ENCODE measurements at places on chromosomes 3 and 15.

DNA sequence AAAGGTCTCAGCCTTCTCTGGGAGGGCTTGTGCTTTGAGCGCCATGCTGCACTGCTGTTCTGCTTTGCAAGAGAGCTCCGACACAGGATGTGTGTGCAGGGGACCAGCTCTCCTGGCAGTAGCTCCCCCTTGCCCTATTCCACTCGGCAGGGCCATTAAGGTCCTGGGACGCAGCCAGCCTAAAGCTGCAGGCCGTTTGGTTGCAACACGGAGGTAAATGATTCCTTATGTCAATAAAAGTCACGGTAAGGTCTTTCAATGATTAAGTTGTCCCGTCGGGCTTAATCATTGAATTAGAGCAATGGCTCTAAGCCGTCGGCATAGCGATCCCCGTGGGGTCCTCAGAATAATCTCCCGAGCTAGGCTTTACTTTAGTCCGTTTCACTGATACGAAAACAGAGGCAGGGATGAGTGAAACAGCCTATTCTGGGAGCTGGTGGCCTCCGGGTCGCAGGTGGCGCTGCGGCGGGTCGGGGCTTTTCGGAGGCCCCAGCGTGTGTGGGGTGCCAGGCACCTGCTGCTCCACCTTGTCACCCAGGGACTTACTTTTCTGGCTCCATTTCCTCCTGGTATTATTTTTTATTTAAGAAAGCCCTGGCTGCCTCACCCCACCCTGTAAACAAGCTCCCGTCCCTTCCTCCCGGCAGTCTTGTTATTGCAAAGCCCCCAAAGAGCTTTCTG lies 525.2 kb downstream of the OCA2 start:
- no peak for DNase-seq

DNA sequence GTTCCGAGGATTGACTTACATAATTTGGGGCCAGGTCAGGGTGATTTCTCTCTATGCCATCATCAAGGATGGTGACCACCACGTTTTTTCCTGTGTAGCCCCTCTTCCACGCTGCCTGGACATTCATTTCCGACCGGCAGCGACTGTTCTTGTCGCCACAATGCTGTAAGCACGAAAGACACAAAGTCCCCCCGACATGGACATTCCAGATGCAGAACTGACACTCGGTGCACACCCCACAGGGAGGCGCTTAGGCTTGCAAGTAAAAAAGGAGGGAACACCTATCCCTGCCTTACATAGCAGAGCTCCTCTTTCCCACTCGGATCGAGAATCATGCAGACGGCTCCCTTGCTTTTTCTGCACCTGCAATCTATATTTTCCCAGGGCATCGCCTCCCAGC lies 58.2 kb downstream of the PCSK6 start:
- DNase-seq: no peak

GRCh38 chr15:60390871-60391501 lies 6.8 kb downstream of the ANXA2 start:
- no peak for DNase-seq

- DNase-seq: no peak
Observed at GRCh38 chr3:129617381-129618185, 11.1 kb upstream of the PLXND1 start.

DNA sequence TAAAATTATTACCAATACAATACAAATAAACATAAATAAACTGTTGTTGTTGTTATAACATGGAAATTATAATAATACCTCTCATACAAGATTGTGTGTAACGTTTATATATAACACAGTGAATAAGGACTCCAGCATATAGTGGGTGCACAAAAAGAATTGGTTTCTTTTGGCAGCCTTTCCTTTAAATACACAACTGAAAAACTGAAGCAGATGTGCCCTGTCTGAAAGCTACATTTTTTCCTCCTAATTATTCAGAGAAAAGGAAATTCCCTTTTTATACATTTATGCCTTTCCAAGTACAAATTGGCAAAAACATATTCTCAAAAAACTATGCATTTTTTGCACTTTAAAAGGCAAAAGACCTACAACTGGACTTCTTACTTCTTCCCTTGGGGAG lies 928.9 kb upstream of the NR2F2 start:
- DNase-seq: no peak

- no peak for DNase-seq
Observed at GRCh38 chr15:34701536-34701935, 53.3 kb downstream of the GJD2 start.

DNA sequence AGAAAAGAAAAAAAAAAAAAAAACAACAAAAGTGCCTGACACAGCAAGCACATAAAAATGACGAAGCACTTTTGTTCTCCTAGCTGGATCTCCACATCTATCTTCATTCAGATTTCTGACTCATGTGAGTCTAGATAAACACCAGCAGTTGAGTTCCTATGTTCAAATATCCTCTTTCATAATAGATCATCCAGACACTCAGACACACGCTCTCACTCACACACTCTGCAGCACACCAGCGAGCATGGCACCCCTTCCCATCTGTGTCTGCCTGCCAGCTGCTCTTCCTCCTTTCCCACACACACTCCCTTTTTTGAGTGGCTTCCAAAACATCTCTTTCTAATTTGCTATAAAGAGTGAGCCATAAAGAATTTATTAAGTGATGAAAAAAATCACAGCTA lies 19.8 kb upstream of the CELF6 start:
- peak; percentile 17 for DNase-seq

- no peak for DNase-seq
Observed at GRCh38 chr3:102151935-102152334, 282.9 kb upstream of the ZPLD1 start.

DNA sequence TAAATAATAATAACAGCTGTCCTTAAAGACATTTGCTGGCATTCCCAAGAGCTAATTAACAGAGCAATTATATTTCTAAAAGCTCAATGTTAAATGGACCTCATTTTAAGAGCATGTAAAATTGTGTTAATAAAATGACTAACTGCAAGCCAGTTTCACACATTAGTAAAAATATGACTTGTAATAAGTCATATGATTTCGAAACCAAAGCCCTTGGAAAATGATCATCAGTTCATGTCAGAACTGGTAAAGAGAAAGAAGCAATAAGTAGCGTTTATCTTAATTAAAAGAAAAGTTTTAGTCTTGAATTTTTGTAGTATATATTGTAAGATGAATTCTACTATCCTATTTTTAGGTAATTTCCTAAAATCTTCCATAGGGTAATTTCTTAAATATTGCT lies 310.7 kb downstream of the CNTN3 start:
- DNase-seq: no peak

DNA sequence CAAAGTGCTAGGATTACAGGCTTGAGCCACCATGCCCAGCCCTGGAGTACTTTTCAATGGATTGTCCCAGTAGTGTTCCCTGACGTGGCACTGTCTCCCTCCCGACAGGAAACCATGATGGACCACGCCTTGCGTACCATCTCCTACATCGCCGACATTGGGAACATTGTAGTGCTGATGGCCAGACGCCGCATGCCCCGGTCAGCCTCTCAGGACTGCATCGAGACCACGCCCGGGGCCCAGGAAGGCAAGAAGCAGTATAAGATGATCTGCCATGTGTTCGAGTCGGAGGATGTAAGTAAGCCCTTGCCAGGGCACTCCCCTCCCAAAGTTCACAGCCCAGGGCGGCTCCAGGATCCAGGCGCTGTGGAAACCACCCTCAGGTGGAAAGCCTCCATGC lies 168.1 kb downstream of the NSMCE3 start:
- DNase-seq: no peak

- no peak for DNase-seq
Observed at GRCh38 chr3:194095464-194095863, 40.5 kb upstream of the HES1 start.

GRCh38 chr15:56915888-56916287 lies 2.6 kb upstream of the TCF12 start:
- no peak for DNase-seq

DNA sequence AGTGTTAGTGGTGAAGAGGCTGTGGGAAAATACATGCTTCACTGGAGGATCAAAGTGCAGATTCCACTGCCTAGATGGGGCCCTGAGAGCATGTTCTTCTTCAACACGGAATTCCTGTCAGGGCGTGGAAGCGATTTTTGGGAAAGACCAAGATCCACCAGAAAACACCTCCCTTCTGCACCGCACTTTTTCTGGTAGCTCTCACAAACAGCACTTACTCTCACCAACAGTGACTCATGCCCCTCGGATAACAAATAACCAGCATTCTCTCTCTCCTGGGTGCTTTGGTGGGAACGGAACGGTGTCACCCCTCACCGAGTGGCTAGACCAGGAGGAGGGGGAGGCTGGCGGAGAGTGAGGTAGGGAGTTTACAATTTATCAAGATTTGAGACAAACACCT lies 40.1 kb downstream of the ADAMTSL3 start:
- DNase-seq: no peak

- no peak for DNase-seq
Observed at GRCh38 chr3:69761896-69762767, 22.9 kb downstream of the MITF start.

DNA sequence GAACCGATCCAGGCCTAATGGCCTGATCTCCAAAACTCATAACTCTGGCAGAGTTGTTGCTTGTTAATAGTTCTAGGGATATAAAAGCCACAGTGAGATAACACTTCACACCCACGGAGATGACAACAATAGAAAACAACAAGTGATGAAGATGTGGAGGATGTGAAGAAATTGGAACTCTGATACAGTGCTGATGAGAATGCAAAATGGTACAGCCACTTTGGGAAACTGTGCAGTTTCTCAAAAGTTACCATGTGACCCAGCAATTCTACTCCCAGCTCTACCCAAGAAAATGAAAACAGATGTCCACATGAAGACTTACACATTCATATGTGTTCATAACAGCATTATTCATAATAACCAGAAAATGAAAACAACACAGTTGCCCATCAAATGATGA lies 3.8 kb downstream of the CMTM7 start:
- no peak for DNase-seq

DNA sequence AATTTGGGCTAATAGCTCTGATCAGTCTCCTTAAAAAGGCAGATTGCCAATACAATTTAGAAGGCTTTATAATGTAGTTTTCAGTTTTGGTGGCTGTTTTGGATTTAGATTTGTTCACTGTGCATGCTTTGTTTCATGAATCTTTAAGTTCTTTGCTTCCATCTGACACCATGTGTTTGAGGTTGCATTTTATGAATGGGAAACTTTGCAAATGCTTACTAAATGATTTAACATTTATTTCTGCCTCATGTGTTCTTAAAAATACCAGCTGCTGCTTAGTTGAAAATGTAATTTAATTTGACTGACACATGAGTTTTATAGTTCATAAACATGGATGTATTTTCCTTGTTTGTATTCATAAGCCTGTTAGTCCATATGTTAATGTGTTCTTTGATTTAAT lies 78.6 kb downstream of the RNF13 start:
- no peak for DNase-seq

GRCh38 chr3:194939532-194939909 lies 253.8 kb downstream of the FAM43A start:
- no peak for DNase-seq

- DNase-seq: no peak
Observed at GRCh38 chr3:170740726-170741591, 129.0 kb downstream of the RPL22L1 start.

DNA sequence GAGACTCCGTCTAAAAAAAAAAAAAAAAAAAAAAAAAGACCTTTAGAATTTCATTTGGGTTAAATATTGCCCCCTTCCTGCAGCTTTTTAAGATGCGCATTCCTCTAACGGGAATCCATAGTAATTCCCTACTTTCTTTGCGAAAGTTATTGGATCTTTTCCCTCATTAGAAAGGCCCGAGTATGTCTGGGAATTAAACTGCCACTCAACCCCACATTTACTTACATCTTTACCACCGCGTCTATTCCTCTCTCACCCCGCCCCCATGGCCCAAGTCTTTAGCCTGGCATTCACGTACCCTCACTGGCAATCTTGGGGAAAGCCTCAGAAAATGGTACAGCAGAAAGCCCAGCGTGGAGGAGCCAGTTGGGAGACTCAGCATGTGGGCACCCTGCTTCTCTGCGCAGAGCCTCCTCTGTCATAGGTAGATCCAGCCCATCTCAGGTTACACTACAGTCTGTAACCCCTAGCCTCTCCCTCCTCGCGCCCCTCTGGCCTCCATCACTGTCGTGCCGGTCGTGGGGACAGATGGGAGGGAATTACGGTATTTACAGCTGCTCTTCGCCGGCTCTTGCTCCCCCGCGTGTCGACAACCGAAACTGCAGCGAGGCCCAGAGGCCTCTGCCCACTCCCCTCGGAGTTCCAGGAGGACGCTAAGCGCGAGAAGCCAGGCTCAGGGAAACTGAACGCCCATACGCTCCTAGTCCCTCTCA lies 6.4 kb upstream of the ANKDD1A start:
- DNase-seq: peak; percentile 70

GRCh38 chr15:72889545-72889944 lies 106.0 kb upstream of the ADPGK start:
- DNase-seq: no peak

GRCh38 chr3:172315401-172316091 lies 132.7 kb downstream of the GHSR start:
- no peak for DNase-seq

DNA sequence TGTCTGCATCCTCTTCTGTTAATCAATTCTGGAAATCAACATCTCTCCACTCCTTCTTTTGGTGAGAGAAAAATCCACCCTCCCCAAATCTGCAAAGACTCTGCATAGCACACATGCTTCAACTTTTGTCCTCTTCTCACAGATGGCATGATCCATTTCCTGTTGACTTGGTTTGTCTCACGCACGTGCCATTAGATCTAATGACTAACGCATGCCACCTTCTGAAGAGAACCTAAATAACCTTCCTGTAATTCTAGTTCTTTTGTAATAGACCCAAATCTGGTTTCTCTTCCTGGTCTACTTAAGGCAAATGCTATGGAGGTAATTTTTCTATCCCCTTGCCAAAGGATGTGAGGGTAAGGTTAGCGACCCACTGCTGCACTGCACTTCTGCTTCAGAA lies 51.0 kb upstream of the ATOSA start:
- no peak for DNase-seq

GRCh38 chr3:146342989-146343388 lies 92.1 kb upstream of the PLSCR4 start:
- no peak for DNase-seq

GRCh38 chr3:50189274-50189673 lies 2.1 kb upstream of the GNAT1 start:
- no peak for DNase-seq

DNA sequence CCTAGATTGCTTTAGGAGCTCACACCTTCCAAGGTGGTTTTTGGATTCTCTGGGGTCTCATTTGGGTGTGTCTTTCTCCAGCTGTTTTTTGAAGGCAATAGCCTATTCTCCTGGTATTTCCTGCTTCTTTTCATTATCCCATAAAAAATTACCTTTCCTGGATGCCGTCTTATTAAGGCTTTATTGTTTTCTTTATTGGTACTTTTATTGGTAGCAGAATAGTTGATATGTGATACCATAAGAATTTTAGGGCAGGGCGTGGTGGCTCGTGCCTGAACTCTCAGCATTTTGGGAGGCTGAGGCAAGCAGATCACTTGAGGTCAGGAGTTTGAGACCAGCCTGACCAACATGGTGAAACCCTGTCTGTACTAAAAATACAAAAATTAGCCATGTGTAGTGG lies 18.3 kb upstream of the MEF2A start:
- no peak for DNase-seq

Measured in right kidney (tissue), 9 donors.